ENCODE measurements at places on chromosomes 3 and 15. TPM values are rescaled to one million over a fixed set of nuclear protein-coding genes. Genes with fewer than 3 reads are reported as not detected.

GOLGA8Q gene
- not detected for total RNA-seq

DISP2 gene
- 0.06 TPM for total RNA-seq

SLC2A2 gene
- not detected for total RNA-seq

GOLGA8M gene
- not detected for total RNA-seq

DOCK3 gene
- total RNA-seq: 11.1 TPM

ADAMTSL3 gene
- 1.5 TPM for total RNA-seq

RAD51 gene
- 27.2 TPM for total RNA-seq
